ENCODE measurements at places on chromosomes 7 and 10.
A peak's percentile ranks its signal among the peaks of the same experiment; 100 is the strongest.

DNA sequence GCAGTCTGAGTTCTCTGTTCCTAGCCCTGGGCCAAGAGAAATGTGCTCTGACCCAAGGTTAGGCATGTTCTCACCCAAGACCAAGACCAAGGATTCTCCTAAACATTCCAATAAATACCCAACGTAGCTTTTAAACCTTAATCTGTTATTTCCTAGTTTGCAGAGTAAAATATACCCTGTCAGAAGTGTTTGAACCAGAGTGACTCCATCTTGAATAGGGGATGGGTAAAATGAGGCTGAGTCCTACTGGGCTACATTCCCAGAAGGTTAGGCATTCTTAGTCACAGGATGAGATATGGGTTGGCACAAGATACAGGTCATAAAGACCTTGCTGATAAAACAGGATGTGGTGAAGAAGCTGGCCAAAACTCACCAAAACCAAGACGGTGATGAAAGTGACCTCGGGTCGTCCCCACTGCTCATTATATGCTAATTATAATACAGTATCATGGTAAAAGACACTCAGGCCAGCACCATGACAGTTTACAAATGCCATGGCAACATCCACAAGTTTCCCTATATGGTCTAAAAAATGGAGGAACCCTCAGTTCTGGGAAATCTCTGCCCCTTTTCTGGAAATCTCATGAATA lies 27.7 kb downstream of the PLXNA4 start:
- no peak for DNase-seq

GRCh38 chr10:60209874-60210570 lies 179.7 kb downstream of the ANK3 start:
- no peak for DNase-seq

DNA sequence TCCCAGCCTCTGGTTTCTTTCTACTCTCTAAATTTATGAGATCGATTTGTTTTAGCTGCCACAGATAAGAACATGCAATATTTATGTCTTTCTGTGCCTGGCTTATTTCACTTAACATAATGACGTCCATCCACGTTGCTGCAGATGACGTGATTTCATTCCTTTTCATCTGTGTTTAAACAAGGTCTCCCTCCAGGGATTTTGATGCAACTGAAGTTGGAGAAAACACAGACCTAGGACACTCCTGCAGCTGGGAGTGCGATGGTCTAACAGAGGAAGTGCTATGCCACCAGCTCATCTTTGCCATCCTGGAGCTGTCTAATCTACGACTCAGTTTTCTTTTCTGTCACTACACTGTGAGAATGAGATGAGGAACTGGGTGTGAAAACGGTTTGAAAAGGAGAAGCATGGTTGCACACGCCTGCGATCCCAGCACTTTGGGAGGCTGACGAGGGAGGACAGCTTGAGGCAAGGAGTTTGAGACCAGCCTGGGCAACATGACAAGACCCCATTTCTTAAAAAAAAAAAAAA lies 1.5 kb upstream of the KCTD7 start:
- peak; percentile 45 for DNase-seq

DNA sequence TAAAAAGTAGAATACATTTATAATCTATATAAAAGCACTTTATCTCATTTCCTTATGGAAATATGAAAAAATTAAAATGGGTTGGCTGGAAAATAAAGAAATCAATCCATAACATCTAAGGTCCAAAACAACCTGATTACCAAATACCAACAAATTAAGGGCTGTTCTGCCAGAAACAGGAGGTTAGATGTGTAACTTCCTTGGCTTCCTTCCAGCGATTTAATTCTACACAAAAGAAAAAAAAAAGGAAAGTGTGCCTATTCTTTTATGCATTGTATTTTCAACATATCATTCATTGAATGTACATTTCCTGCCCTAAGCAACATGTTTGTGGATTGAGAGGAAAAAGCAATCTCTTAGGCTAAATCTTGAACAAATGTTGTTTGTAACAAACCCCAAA lies 36.2 kb upstream of the USP6NL start:
- DNase-seq, result peak; percentile 9

DNA sequence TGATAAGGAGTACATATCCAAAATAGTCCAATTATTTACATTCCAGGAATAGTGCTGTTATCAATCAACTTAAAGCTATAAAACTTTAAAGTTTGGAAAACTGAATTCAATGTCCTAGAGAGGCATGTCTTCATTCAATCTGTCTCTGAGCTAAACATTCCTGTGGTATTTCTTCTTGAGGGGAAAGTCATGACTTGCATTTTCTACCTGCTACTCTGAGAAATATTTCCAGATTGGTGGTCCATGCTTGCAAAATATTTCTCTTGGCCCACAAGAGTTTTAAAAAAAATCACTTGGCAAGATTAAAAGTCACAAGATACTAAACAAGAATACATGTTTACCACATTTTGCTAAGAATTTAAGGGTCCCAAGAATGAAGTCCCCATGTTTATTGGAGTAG lies 63.6 kb upstream of the HGF start:
- DNase-seq, result no peak

DNA sequence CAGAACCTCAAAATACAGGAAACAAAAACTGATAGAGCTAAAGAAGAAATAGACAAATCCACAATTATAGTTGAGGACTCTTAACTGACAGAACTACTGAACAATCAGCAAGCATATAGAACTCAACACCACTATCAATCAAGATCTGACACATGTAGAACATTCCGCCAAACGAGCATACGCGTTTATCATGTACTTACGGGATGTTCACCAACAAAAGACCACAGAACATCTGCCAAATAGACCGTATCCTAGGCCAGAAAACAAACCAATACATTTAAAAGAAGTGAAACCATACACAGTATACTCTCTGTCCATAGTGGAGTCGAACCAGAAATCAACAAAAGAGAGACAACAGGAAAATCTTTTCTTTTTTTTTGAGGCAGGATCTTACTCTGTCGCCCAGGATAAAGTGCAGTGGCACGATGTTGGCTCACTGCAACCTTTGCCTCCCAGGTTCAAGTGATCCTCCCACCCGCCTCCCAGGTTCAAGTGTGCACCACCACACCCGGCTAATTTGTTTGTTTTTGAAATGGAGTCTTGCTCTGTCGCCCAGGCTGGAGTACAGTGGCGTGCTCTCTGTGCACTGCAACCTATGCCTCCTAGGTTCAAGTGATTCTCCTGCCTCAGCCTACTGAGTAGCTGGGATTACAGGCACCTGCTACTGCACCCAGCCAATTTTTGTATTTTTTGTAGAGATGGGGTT lies 5.1 kb downstream of the GNA12 start:
- DNase-seq, result no peak

DNA sequence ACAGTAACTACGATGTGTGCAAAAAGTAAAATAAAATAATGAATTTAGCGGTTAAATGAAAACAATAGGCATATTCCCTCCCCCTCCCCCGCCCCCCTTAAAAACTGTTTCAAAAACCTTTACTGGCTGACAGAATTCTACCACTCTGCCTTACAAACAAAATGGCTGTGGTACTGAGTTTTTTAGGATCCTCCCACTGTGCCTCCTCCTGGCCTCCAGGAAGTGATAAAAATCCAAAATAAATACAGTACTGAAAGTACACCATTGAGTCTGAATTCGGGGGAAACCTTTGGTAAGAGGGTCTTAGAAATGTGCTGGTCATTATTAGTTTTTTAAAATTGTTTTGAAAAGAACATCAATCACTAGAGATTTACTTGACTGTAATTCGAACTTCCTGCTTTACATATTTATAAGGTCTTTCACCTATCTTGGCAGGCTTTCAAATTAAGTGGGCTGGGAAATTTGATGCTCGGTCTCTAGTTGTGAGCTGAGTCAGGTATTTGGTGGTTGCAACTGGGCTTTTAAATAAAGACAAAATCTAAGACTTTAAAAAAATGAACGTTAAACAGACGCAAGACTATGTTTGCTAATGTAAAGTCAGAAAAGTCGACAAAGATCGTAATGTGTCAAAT lies 32.5 kb upstream of the EPC1 start:
- DNase-seq, result peak; percentile 82

- peak; percentile 63 for DNase-seq
Observed at GRCh38 chr10:119608316-119609155, 11.8 kb upstream of the TIAL1 start.

- no peak for DNase-seq
Observed at GRCh38 chr7:87057210-87057609, 2.2 kb downstream of the ELAPOR2 start.

DNA sequence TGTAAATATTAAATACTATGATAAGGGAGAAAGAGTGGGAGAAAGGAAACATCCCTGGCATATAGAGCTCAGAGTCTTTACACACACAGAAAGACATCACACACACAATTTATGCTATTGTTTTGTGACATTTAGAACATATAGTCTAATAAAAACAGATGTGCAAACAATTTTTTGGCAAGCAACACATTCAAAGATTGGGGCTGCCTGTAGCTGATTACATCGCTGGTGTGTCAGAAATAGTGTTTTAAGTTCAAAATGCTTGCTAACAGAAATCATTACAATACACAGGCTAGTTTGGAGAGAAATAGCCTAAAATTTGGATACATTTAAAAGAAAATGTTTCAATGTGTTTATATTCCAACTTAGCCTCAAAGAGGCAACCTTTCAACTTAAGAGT lies 256.7 kb upstream of the NPVF start:
- no peak for DNase-seq

GRCh38 chr10:115063701-115064658 lies 29.2 kb upstream of the ATRNL1 start:
- no peak for DNase-seq

DNA sequence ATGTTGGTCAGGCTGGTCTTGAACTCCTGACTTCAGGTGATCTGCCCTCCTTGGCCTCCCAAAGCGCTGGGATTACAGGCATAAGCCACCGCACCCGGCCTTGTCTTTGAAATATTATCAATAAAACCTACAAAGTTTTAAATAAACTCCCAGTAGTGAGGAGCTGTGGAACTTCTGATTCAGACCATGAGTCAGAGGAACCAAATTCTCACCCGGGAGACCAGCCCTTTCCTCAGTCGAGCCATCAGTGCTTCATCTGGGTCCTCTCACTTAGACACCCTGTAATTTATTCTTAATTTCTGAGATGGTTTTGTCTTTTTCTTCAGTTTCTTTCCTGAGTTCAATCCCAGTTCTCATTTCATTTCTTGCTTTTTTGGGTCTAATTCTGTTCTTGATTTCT lies 68.6 kb downstream of the DYNC2I1 start:
- DNase-seq, result no peak

DNA sequence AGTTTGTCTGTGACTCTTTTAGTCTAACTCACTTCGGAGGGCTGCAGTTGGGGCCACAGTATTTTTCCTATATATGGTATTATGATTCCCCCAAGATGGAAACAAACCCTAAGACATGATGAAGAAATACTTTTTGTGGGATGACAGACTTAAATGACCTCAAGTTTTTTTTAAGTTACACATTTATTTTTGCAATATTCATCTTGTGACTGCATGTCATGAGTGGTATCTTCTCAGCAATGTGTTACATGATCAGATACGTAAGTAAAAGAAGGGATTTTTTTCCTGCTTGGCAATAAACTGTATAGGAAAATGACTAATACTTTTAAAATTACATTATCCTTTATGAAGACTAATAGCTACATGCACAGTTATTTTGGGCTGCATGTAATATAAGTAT lies 57.8 kb downstream of the OR13A1 start:
- no peak for DNase-seq

- DNase-seq, result no peak
Observed at GRCh38 chr10:84005403-84005802, 133.9 kb upstream of the GHITM start.

DNA sequence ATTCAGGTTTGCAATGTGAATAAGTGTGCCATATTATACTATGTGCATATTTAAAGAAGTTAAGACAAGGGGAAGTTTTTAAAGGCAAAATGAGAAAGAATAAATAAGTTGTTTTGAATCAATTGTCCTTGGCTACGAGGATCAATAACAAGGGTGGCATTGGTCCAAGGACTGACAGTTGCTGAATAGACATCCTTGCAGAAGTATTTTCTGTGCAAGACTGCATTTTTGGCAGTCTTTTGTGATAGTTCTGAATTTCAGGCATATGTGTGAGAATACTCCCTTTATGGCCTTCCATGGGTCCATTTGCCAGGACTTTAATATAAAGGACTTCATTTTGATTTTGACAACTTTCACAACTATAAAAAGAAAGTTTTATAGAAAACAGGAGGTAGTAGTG lies 5.4 kb upstream of the LIPA start:
- DNase-seq, result no peak

- DNase-seq, result no peak
Observed at GRCh38 chr7:148503900-148504487, 86.6 kb upstream of the C7orf33 start.

Measured in NCI-H146 (cell line).